ENCODE measurements at places on chromosomes 5 and 9. TPM values are rescaled to one million over a fixed set of nuclear protein-coding genes. Genes with fewer than 3 reads are reported as not detected.

DNA sequence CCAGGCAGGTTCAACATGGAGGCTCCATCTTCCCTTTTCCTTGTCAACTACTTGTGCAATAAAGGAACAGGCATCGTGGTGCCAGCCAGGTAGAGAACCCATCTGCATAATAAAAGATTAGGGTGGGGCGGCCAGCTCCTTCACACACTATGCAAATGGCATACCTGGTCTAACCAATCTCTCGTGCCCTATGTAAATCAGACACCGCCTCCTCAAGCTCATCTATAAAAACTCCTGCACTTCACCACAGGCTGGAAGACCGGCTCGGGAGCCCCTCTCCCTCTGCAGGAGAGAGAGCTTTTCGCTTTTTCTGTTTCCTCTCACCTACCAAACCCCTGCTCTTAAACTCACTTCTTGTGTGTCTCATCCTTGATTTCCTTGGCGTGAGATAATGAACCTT, 244.3 kb upstream of the PUM3 start:
- DNase-seq, result no peak

- no peak for DNase-seq
Measured at GRCh38 chr5:157821822-157822622, 36.9 kb downstream of the CLINT1 start.

GRCh38 chr9:124320062-124320973, 62.6 kb downstream of the NEK6 start:
- peak; percentile 72 for DNase-seq

The ANKRD20A1 gene
- 3.0 TPM for total RNA-seq

The SLC45A2 gene
- total RNA-seq, result 0.66 TPM

GRCh38 chr5:157518963-157519362, 56.6 kb downstream of the ADAM19 start:
- DNase-seq, result no peak

The ZNF608 gene
- total RNA-seq, result 37.1 TPM

The PCA3 gene
- total RNA-seq, result not detected

The CACFD1 gene
- 79.3 TPM for total RNA-seq

DNA sequence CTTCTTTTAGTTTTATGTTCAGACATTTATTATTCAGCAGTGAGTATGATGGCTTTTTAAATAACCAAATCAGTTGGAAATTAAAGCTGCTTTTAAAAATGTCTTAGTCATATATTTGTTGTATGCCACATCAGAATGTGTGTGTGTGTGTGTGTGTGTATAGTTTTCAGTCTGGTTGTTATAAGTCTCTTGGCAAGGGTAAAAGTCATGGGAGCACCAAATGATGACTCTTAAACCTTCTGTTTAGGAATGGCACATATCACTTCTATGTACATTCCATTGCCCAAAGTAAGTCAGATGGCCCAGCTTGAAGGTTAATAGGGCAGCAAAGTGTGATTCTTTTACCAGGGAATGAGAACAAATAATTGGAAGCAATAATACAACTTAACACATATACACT, 135.9 kb downstream of the RNF180 start:
- DNase-seq, result no peak

GRCh38 chr5:137834498-137835049, 33.1 kb upstream of the MYOT start:
- no peak for DNase-seq

The ARL10 gene
- 6.6 TPM for total RNA-seq

- no peak for DNase-seq
Measured at GRCh38 chr9:98954244-98954610, 10.5 kb downstream of the COL15A1 start.

The BARX1 gene
- 2.9 TPM for total RNA-seq

The SPATA31A3 gene
- not detected for total RNA-seq

Data from mucosa of gallbladder (tissue), 1 donor.